ENCODE measurements at places on chromosomes 11 and 22.
A peak's percentile ranks its signal among the peaks of the same experiment; 100 is the strongest.

GRCh38 chr11:94876222-94876621 is 97.1 kb downstream of the CWC15 start:
- no peak for DNase-seq

DNA sequence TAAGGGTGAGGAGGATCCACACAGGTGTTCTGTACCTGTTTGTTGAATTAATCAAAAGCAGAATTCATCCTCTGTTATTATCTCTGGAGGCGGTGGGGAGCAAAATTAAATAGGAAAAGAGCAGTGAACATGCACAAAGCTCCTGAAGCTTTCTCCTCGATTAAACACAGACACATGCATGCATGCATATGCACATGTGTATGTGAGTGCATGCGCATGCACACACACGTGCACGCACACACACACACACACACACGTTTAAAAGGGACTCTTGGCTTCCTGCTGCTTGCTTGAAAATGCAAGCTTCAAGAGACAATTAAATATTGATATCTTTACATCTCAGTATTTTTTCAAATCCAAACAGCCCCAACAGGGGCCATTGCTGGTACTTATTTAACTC is 462.1 kb downstream of the BUD13 start:
- no peak for DNase-seq

DNA sequence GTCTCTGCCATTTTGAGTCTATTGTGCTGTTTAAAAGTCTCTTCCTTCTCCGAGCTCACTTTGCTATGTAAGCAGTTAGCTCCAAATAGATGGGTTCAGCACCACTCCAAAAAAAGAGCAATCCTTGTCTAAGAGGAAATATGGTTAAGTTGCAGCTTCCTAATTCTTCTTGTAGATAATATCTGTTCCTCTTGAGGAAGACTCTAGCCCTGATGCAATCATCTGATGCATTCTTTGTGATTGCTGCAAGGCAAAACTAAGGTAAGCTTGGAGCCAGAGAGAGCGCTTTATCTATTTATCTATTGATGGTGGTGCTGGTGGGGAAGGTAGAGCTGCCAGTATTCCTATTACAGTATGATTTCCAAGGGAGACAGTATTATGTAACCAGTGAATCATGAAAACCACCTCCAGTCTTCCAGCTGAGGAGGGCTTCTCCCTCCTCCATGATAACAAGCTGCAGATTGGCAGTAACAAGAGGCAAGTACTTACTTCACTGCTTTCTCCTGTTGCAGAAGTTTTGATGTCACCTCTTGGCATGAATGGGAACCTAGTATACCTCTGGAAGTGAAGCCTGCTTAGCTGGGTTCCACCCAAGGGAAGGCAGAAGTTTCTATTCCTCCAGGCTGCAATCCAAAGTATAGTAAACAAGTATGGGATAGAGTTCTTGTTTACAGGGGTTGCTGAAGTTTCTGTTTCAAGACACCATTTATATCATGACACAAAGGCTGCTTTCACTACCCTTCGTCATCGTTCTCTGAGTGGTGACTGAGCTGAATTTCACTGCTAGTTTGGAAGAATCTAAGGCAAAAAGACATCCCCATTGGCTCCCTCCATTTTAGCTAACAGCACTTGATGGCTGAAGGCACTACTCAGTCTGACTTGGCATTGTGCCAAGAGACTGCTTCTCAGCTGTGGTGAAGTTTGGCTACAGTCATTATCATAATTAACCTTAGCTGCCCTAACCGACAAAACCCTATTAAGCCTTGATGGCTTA is 49.7 kb downstream of the FDX1 start:
- peak; percentile 11 for DNase-seq

GRCh38 chr11:1197886-1198560 is 24.8 kb upstream of the MUC5B start:
- DNase-seq, result no peak

DNA sequence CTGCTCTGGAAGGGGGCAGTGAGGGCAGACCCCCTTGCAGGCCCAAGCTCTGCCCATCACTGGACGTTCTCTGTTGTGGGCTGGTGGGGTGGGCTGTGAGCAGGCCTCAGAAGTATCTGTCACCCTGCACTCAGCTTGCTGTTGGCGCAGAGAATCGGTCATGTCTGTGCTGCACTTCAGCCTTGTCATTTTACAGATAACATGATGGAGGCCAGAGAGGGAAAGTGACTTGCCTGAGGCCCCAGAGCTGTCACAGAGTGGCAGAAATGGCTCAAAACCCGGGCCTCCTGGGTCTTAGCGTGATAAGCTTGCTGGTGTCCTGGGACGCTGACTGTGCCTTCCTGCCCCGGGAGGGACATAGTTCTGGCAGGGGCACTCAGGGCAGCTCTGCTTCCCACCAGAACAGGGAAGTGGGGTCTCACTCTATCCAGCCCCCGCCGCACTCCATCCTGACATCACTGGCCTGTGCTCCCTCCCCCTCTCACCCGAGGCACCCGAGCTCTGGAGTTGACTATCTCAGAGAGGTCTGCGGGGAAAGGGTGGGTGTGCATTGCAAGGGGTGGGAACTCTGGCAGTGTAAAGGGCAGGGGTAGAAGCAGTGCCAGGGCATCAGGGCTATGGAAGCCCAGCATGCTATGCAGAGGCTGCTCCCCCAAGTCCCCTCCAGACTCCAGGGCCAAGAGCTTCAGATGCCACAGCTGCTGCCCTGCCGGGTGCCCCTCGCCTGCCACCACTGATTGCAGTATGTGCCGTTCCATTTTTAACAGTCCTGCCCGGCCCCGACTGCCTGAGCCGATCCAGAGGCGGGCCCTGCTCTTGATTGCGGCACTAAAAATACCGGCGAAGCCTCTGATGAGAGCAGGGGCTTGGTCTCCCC is 50.4 kb upstream of the NECTIN1 start:
- DNase-seq, result no peak

DNA sequence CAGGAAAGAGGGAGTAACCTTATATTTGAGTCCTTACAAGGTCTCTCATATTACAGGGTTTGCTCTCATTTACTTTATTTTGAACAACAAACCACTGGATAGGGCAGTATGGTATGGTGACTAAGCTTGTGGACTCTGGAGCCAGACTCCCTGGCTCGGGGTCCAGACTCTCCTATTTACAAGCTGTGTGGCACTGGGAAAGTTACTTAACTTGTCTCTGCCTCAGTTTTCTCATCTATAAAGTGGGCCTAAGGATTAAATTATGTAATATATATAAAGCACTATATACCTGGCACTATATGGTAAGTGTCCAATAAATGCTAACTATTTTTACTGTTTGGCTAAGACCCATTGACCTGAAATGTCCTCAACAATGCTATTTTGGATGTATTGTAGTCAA is 1.7 kb upstream of the DCHS1 start:
- DNase-seq, result no peak

Data from spinal cord (tissue), 10 donors.